ENCODE measurements at places on chromosomes 7 and 10. TPM values are rescaled to one million over a fixed set of nuclear protein-coding genes. Genes with fewer than 3 reads are reported as not detected.
A peak's percentile ranks its signal among the peaks of the same experiment; 100 is the strongest.

DNA sequence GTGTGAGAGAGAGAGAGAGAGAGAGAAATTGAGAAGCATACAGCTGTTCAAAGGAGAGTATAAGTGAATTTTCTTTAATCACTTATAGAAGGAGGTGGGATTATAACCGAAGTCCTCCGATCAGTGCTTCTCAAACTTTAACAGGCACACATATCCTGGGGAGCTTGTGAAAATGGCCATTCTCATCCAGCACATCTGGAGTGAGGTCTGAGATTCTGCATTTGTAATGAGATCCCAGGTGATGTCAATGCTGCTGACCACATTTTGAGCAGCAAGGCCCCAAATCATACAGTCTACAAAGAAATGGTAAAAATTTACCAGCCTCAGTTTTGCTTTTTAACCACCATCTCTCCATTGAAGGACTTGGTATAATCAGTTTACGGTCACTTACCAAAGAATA, 219.0 kb downstream of the PTEN start:
- H3K4me3 ChIP-seq = no peak overlapping the region
- no peak overlapping the region for H3K27ac ChIP-seq
- H3K4me1 ChIP-seq = peaks cover 3% of the 10 kb centered on the region
- H3K27me3 ChIP-seq = no peaks in the 10 kb centered on the region

- H3K36me3 ChIP-seq = no peaks in the 10 kb centered on the region
- H3K4me3 ChIP-seq = no peak overlapping the region
- H3K27ac ChIP-seq = no peak overlapping the region
- no peaks in the 10 kb centered on the region for H3K27me3 ChIP-seq
Observed at GRCh38 chr7:132518102-132518838, 58.0 kb downstream of the PLXNA4 start.

DNA sequence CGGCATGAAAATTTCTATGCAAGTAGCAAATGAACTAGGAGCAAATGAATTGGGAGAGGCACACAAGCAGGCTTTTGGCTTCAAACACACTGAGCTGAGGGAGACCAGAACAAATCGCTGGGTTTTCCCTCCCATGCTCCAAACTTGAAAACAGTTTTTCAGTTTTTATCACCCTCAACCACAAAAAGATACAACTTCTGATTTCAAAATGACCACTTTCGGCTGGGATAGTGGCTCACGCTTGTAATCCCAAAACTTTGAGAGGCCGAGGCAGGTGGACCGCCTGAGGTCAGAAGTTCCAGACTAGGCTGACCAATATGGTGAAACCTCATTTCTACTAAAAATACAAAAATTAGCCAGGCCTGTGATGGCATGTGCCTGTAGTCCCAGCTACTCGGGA, 9.0 kb upstream of the CHUK start:
- no peak for DNase-seq
- H3K4me1 ChIP-seq = no peaks in the 10 kb centered on the region
- H3K27me3 ChIP-seq = no peaks in the 10 kb centered on the region
- no peak overlapping the region for H3K27ac ChIP-seq
- peaks cover 67% of the 10 kb centered on the region for H3K36me3 ChIP-seq

PTPRN2 gene
- 2.7 TPM for total RNA-seq

- DNase-seq = no peak
- H3K27me3 ChIP-seq = no peaks in the 10 kb centered on the region
- no peak overlapping the region for H3K4me3 ChIP-seq
- H3K27ac ChIP-seq = no peak overlapping the region
Observed at GRCh38 chr10:66777665-66778064, 148.2 kb upstream of the LRRTM3 start.

SUN3 gene
- total RNA-seq = not detected

- no peaks in the 10 kb centered on the region for H3K36me3 ChIP-seq
- H3K4me1 ChIP-seq = no peaks in the 10 kb centered on the region
Observed at GRCh38 chr7:135238112-135238744, 4.6 kb downstream of the STRA8 start.

- no peaks in the 10 kb centered on the region for H3K27me3 ChIP-seq
- no peak overlapping the region for H3K27ac ChIP-seq
- H3K4me1 ChIP-seq = no peaks in the 10 kb centered on the region
- no peak for DNase-seq
- H3K4me3 ChIP-seq = no peak overlapping the region
Observed at GRCh38 chr7:141276031-141276430, 202.2 kb downstream of the TMEM178B start.

ANKRD22 gene
- total RNA-seq = not detected

DNA sequence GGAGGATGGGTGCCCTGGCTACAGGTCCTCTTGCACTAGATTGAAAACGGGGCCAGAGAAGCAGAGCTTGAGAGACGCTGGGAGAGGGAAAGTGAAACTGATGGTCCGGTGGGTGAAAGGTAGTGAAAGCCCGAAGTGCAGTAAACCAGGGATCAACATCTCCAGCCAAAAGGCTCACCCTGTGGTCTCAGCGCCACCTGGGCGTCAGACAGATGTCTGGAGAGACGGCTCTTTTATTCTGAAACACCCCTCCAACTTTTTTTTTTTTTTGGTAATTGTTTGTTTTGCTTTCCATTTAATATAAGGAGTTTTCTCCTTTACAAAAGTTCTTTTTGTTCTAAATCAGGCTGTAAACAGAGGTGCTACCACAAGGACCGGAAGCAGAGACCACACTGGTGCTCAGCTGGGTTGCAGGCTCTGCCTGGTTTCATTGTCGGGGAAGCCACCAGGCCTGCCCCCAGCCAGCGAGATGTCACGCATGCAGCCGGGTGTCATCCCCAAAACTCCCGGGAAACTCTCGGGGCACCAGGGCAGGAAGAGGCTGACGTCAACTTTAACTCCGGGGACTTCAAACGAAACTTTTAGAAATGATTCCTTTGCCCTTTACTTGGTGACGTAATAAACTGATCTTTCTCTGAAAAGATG, 11.2 kb downstream of the IL2RA start:
- H3K36me3 ChIP-seq = no peaks in the 10 kb centered on the region
- no peaks in the 10 kb centered on the region for H3K27me3 ChIP-seq
- no peaks in the 10 kb centered on the region for H3K4me1 ChIP-seq
- peak; percentile 71 for DNase-seq
- H3K27ac ChIP-seq = peak overlapping the region; percentile 57
- H3K4me3 ChIP-seq = peak overlapping the region; percentile 40

DNA sequence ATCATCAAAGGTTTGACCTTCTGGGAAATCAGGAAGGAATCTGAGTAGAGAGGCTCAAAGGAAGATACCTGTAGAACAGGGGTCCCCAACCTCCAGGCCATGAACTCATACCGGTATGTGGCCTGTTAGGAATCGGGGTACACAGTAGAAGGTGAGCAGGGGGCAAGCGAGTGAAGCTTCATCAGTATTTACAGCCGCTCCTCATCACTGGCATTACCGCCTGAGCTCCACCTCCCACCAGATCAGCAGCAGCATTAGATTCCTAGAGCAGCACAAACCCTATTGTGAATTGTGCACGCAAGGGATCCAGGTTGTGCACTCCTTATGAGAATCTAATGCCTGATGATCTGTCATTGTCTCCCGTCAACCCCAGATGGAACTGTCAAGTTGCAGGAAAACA, 158.5 kb upstream of the CACNA2D1 start:
- no peak overlapping the region for H3K27ac ChIP-seq
- no peaks in the 10 kb centered on the region for H3K27me3 ChIP-seq
- H3K4me1 ChIP-seq = no peaks in the 10 kb centered on the region
- H3K36me3 ChIP-seq = no peaks in the 10 kb centered on the region
- DNase-seq = no peak

DNA sequence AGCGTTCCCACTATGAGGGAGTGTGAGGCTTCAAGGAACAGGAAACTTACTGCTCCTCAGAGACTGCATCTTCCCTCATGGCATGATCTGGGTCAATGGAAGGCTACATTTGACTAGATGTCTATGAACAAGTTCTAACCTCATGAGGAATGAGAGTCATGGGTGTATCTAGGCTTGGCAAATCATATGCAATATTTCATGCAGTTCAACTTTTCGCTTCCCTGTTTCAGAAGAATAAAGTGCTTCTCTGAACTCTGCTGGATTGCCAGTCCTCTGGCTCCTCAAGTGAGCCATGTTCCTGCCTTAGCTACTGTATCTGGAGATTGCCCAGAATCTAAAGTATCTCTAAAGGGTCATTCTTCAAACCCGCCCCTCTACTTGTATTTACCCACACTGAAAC, 54.3 kb upstream of the SEMA3A start:
- H3K4me1 ChIP-seq = no peaks in the 10 kb centered on the region
- H3K27ac ChIP-seq = no peak overlapping the region
- no peak for DNase-seq
- no peak overlapping the region for H3K4me3 ChIP-seq
- H3K27me3 ChIP-seq = no peaks in the 10 kb centered on the region

DNA sequence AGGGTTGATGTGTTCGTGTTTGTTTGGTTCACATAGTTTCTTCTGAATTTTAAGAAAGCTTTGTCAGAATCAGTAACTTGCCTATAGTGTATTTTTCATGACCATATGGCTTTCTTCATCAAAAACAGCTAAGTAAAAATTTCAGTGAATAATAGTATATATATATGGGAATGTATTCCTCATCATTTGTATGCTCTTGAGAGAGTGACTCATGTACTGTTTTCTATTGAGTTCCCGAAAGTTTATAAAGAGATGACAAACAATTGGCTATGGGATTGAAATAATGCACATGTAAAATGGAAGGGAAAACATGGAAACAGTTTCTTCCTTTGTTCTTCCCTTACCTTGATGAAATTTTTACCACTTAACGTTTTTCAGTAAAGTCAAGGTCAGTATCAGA, 56.4 kb downstream of the KAT6B start:
- no peaks in the 10 kb centered on the region for H3K27me3 ChIP-seq
- H3K27ac ChIP-seq = no peak overlapping the region
- H3K4me1 ChIP-seq = peaks cover 14% of the 10 kb centered on the region
- H3K4me3 ChIP-seq = no peak overlapping the region

DNA sequence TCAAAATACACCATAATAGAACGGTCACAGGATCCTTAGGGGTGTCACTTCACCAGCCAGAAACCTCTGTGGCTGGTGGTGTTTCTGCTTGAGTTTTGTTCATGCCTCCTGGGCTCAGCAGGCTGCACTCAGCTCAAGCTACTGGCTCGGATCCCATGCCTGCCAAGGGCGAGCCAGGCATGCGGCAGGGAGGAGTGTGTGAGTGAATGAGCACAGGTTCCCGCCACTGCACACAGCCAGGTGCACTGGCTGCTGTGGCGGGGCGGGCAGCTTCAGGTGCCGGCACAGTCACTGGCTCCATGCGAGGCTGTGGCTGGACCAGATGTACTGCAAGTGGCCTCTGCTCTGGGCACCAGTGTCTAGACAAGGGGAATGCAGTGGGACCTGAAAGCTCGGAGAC, 29.5 kb downstream of the CLDN12 start:
- no peak for DNase-seq
- H3K27ac ChIP-seq = no peak overlapping the region
- no peak overlapping the region for H3K4me3 ChIP-seq
- H3K27me3 ChIP-seq = no peaks in the 10 kb centered on the region
- no peaks in the 10 kb centered on the region for H3K36me3 ChIP-seq
- no peaks in the 10 kb centered on the region for H3K4me1 ChIP-seq

CYP3A7 gene
- 0.82 TPM for total RNA-seq

DNA sequence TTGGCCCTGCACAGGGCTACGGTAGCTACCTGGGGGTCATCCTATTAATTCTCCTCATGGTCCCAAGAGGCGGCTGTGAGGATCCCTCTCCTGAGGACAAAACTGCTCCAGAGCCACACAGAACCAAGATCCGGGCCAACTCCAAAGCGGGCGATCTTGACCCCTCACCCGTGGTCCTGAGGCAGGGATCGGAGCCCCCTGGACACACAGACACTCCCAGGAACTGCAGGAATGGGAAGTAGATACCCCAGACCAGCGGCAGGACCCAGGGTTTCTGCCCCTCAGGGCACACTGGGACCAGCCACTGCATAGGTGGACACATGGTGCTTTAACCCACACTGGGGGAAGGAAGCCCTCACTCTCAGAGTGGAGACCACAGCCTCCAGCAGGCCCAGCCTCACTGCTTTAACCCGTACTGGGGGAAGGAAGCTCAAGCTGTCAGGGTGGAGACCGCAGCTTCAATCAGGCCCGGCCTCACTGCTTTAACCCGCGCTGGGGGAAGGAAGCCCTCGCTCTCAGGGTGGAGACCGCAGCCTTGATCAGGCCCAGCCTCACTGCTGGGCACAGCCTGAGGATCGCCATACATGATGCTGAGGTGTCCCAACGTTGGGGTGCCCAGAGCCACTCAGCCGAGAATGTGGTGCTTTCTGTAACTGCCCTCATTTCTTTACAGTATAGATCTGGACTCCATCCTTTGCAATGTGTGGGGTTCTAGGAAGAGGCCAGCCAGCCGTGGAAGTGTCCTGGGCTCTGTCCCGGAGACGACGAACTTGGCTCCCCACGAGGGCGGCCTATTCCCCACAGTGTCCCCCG, 60.1 kb downstream of the DIP2C start:
- no peak overlapping the region for H3K27ac ChIP-seq
- H3K4me3 ChIP-seq = no peak overlapping the region
- DNase-seq = no peak

GPER1 gene
- 6.9 TPM for total RNA-seq

FZD8 gene
- total RNA-seq = 15.6 TPM

DNA sequence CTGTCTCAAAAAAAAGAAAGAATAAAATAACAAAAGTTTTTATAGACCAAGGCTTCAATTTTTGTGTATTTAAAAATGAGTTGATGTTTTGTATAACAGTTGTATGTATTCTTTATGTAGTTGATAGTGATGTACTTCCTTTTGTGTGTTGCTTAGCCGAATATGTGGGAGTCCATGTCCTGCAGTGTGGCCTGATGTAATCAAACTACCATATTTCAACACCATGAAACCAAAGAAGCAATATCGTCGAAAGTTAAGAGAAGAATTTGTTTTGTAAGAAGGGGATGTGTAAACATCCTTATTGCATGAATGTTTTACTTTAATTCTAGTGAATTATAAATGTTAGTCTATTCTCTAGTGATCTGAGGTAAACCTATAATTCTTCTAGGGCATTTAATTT, 56.6 kb downstream of the MPLKIP start:
- H3K4me1 ChIP-seq = no peaks in the 10 kb centered on the region
- DNase-seq = no peak
- H3K4me3 ChIP-seq = no peak overlapping the region

GRCh38 chr10:91797048-91797690, 1.1 kb upstream of the TNKS2 start:
- peaks cover 37% of the 10 kb centered on the region for H3K4me1 ChIP-seq
- peak overlapping the region; percentile 91 for H3K4me3 ChIP-seq
- peak overlapping the region; percentile 95 for H3K27ac ChIP-seq
- no peaks in the 10 kb centered on the region for H3K27me3 ChIP-seq

GRCh38 chr7:96346293-96346953, 24.5 kb upstream of the SLC25A13 start:
- no peaks in the 10 kb centered on the region for H3K4me1 ChIP-seq
- no peak overlapping the region for H3K27ac ChIP-seq
- no peaks in the 10 kb centered on the region for H3K36me3 ChIP-seq
- no peaks in the 10 kb centered on the region for H3K27me3 ChIP-seq

HSPA12A gene
- 10.1 TPM for total RNA-seq

DNA sequence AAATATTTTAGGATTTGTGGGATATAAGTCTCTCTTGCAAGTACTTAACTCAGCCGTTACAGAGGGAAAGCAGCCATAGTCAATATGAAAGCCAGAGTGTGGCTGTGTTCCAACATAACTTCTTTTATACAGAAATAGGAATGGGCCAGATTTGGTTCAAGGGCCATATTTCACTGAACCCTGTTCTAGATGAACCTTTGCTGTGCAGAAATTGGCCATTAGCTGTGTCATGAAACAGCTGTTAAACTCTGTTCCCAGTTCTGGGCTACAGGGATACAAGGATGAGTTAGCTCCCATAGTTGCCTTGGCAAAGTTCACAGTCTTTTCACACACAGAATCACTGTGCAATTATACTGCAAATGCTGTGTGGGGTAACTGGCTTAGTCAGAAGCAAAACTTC, 213.9 kb upstream of the LRRN3 start:
- H3K27me3 ChIP-seq = no peaks in the 10 kb centered on the region
- H3K4me1 ChIP-seq = no peaks in the 10 kb centered on the region
- H3K36me3 ChIP-seq = no peaks in the 10 kb centered on the region
- H3K27ac ChIP-seq = no peak overlapping the region
- DNase-seq = no peak

HOXA3 gene
- total RNA-seq = 0.30 TPM

All from right atrium auricular region (tissue), 2 donors.